ENCODE measurements at places on chromosomes 4 and X.

- DNase-seq: no peak
- no peaks in the 10 kb centered on the region for H3K4me1 ChIP-seq
- no peak overlapping the region for H3K4me3 ChIP-seq
Observed at GRCh38 chrX:124555036-124555595, 208.8 kb downstream of the SH2D1A start.

DNA sequence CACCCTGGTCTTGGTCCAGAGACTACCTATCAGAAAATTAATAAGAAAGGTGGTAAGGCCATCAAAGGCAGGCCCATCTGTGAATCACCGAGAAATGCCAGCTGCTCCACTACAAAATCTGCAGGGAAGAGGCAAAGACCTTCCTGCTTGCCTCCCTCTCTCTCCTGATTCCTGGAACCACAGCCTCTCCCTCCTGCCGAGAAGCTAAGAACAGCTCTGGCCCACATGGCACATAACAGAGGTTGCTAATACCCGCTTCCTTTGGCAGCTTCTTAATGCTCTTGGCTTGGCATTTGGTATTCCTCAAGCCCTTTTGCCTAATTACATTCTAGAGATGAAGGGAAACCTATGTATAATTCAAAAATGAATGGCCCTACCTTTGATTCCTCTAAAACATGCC lies 32.9 kb downstream of the RAI2 start:
- H3K27me3 ChIP-seq: no peaks in the 10 kb centered on the region
- H3K4me1 ChIP-seq: no peaks in the 10 kb centered on the region
- no peaks in the 10 kb centered on the region for H3K36me3 ChIP-seq
- H3K4me3 ChIP-seq: no peak overlapping the region

DNA sequence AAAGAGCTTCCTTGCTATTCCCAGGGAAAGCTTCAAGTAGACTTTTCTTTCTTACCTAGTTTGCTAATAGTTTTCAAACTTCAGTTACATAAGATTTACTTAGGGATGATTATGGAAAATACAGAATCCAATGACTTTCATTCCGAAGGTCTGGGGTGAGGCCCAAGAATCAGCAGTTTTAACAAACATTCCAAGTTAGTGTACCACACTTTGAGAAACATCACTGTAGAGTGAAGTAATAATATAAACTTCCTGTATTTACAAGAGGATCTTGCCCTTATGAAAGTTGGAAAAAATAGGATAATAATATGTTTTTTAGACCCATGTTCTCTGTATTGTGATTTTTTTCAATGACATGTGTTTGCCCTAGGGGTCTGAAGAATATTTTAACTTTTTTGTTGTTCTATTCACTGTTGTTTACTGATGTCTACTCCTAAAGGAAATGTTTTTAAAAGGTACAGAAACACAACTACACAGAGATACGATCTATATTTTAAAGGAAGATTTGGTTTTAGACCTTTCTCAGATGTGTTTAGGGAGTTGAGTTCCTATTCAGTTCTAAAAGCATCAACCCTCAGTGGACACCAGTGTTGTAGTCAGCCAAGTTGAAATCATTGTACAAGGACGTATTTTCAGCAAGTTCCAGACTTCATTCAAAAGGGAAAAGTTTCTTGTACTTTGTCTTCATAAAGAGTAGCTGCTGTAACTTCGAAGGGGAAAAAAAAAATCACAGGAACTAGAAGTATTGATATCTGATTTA lies 295.8 kb upstream of the SLC7A11 start:
- H3K27ac ChIP-seq: no peak overlapping the region
- H3K4me3 ChIP-seq: no peak overlapping the region

DNA sequence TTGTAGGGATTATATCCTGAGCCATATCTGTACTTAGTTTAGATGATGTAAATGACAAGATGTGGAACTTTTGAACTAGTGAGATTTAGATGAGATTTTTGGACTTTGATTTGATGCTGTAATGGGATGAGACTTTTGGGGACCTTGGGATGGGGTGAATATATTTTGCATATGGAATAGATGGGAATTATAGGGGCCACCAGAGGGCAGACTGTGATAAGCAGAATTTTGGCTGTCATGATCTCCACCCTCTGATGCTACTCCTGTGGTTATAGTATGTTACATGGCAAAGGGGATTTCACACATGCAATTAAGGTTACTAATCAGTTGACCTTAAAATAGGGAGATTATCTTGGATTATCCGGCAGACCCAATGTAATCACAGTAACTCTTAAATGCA lies 214.0 kb upstream of the NHS start:
- no peak overlapping the region for H3K4me3 ChIP-seq
- no peaks in the 10 kb centered on the region for H3K27me3 ChIP-seq
- no peak for DNase-seq
- H3K4me1 ChIP-seq: no peaks in the 10 kb centered on the region

DNA sequence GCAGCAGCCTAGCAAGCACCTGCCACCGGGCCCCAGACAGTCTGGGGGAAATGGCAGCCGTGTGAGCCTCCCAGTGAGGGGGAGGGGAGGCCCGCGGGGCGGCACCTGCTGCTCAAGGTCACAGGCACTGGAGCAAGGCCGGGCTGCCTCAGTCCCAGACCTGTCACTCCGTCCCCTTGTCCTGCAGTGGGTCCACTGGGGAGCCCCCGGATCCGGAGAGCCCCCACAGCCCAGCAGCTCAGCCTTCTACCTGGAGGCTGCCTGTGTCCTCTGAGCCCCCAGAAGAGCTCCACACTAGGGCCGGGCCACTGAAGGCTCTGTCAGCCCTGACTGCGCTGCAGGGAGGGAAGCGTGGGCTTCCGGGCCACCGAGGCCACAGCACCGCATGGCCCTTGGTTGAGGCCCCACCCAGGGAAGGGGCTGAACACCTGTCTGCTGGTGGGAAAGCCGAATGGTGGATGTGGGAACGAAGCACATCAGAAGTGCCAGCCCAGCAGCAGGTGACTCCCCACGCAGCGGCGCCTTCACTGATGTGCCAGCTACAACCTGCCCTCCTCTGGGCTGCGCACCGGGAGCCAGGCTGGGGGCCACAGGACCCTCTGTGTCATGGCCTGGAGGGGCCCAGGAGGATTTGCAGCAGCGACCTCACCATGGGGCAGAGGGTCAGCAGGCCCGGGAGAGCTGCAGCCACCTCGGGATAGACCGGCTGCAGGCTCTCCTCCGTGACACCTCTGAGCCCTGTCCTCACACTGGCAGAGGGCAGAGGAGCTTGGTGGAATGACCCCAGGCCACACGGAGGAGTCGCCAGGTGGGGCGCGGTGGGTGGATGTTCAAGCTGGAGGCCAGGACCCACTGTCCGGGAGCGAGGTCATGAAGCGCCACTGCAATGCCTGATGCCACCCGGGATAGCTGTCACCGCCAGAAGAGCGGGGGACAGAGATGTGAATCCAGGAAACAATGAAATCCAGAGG lies 35.0 kb upstream of the MXD4 start:
- H3K27ac ChIP-seq: no peak overlapping the region
- DNase-seq: no peak
- H3K36me3 ChIP-seq: no peaks in the 10 kb centered on the region
- no peaks in the 10 kb centered on the region for H3K27me3 ChIP-seq
- H3K4me3 ChIP-seq: no peak overlapping the region

GRCh38 chr4:152245680-152246079 lies 290.2 kb downstream of the FBXW7 start:
- no peaks in the 10 kb centered on the region for H3K36me3 ChIP-seq
- no peak overlapping the region for H3K27ac ChIP-seq
- no peaks in the 10 kb centered on the region for H3K27me3 ChIP-seq
- no peak for DNase-seq
- H3K4me3 ChIP-seq: no peak overlapping the region

- H3K4me1 ChIP-seq: no peaks in the 10 kb centered on the region
- no peak for DNase-seq
- H3K36me3 ChIP-seq: no peaks in the 10 kb centered on the region
- no peak overlapping the region for H3K27ac ChIP-seq
- H3K4me3 ChIP-seq: no peak overlapping the region
Observed at GRCh38 chr4:5874811-5875449, 18.0 kb downstream of the CRMP1 start.

DNA sequence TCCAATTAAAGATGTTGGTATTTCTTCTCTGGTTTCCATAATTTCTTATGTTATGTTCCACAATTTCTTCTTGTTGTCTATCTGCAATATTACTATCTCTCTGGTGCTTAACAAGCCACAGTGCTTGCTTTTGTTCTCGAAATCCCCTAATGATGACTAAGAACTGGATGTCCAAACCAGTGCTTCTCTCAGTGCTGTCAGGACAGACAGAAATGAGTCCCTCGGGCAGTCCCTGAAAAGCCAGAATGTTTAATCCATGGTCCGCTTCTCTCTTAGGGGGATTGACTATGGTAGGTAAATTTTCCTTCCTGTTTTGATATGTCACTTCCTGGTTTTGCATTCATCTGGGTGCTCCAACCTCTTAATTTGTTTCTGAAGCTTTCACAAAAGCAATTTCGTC lies 321.6 kb upstream of the PCDH10 start:
- H3K36me3 ChIP-seq: no peaks in the 10 kb centered on the region
- H3K4me3 ChIP-seq: no peak overlapping the region
- no peaks in the 10 kb centered on the region for H3K27me3 ChIP-seq
- no peak overlapping the region for H3K27ac ChIP-seq
- no peaks in the 10 kb centered on the region for H3K4me1 ChIP-seq

- no peak for DNase-seq
- H3K4me3 ChIP-seq: no peak overlapping the region
- H3K4me1 ChIP-seq: no peaks in the 10 kb centered on the region
- no peaks in the 10 kb centered on the region for H3K36me3 ChIP-seq
- no peak overlapping the region for H3K27ac ChIP-seq
Observed at GRCh38 chr4:28248269-28248668, 1387.6 kb downstream of the STIM2 start.

All from right atrium auricular region (tissue), 2 donors.